Foreskin keratinocyte (primary cell): ENCODE measurements at places on chromosomes 16 and 17.
A peak's percentile ranks its signal among the peaks of the same experiment; 100 is the strongest.

- peak; percentile 64 for DNase-seq
These were observed 3.1 kb upstream of the MIF4GD start for GRCh38 chr17:75273977-75274708.

DNA sequence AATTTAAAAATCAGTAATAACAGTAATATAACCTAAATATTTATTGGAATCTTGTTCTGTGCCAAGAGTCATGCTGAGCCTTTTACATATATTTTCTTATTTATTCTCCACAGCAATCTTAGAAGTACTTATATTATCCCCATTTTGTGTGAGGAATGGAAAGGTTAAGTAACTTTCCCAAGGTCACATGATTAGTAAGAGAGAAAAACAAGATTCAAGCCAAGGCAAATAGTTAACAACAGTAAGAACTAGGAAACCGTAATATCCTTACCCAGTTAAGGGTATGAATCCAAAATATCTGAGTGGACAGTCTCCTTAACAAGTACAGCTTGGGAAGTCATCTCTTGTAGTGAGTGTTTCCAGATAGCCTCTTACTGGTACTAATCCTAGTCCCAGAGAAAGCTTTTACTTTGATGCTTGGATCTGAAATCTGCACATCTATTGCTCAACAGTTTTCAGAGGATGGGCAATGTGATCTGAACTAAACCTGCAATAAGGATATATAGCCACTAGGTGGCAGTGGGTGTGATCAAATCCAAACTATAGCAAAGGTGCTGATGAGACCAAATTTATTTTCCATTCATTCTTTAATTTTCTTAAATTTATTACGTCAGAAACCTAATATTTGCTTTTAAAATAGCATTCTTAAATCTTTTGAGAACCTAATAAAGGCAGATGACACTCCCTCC, 23.3 kb downstream of the SHISA6 start:
- DNase-seq, result no peak

DNA sequence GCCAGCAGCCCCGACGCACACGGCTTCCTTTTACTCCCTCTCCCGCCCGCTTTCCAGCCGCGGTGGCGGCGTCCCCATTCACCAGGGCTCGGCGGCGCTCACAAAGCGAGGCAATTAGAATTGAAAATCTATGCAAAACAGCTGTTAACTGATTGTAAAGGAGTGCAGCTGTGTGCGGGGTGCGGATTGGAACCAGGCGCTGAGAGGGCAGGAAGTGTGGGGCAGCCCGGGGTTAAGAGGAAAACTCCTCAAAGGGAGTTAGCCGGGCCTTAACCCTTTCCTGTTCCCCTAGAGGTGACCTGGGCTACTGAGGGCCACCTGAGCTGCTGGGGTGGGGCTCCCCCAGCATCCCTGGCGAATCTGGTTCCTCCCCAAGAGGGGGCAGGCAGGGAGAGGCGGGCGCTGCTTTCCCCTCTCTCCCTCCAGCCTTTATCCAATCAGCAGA, 5.8 kb upstream of the GSE1 start:
- DNase-seq, result no peak

GRCh38 chr17:39981207-39981741, 667 bp downstream of the PSMD3 start:
- no peak for DNase-seq

DNA sequence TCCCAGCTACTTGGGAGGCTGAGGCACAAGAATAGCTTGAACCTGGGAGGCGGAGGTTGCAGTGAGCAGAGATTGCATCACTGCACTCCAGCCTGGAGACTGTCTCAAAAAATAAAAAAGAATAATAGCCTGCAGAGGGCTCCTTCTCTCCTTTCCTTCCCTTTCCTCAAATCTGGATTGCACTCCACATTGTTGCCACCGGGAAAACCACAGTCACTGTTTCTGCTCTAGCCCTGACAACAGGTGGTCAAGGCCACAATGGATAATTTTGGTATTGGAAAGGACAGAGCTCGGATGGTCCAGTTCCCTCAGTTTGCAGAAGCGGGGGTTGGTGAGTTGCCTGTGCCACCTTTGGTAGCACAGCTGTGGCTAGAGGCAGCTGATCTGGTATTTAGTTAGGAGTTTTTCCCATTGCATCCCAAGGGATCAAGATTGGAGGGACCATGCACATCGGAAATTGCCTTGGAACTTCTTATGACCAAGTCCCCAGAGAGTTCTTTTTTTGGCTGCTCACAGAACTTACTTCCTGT, 44.7 kb upstream of the PRSS54 start:
- no peak for DNase-seq

GRCh38 chr16:54178478-54178976, 108.1 kb downstream of the IRX3 start:
- DNase-seq, result no peak

- no peak for DNase-seq
These were observed 364.5 kb upstream of the ZFHX3 start for GRCh38 chr16:73412416-73412815.

GRCh38 chr17:10618202-10618635, 38.9 kb downstream of the MYH3 start:
- peak; percentile 69 for DNase-seq

DNA sequence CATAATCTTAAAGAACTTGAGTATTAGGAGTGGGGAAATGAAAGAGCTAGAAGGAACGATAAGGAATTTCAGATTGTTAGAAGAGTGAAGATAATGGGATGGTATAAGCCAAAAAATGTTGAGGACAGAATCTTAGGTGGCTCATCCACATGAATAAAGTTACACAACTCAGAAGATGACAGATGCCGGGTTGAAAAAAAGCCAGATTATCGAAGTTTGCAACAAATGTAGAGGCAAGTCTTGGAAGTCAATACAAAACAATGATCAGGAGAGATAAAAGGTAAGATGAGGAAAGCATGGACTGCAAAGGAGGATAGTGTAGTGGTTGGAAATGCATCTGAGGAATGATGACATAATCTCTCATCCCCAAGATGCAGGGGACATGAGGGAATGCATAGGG, 45.1 kb upstream of the TAOK1 start:
- DNase-seq, result no peak

GRCh38 chr16:15913046-15913698, 24.8 kb upstream of the CEP20 start:
- no peak for DNase-seq

DNA sequence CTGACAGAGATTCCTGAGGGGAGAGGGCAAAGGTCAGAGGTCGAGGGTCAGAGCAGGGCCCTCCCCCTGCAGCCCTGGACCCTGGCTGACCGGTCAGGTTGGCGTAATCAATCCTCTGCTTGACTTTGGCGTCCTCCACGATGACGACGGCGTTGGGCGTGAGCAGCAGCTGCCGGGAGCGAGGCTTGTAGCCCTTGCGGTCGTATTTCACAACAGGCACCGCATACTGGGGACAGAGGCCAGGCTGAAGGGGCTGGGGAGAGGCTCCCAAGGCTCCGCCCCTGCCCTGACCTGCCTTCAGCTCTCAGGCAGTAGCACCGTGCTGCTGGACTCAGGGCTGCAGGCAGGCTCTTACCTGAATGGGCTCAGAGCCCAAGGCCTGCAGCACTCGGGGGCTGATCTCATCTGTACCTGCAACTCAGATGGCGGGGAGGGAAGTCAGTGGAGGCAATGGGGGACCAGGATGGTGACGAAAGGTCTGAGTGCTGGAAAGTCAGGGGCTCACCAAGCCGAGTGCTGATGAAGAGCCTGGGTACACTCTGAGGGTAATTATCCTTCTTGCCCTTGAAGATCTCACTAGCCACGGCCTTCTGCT, 12.0 kb upstream of the CRK start:
- no peak for DNase-seq

DNA sequence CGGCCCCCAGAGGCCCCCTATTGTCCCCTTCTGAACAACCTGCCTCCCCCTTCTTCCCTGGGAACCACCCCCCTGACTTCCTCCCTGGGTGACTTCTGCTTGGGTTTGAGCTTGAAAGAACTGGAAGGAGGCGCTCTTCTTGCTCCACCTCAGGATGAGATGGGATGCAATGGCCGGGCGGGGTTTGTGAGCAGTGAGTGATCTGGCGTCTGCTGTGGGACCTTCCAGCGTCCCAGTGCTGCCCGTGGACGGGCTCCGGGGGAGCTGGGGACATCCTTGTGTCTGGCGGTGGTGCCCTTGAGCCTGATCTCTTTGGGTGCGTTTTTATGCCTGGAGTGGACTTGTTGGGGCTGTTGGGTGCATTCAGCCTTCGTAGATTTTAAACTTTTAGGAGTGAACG, 11.6 kb downstream of the MGRN1 start:
- no peak for DNase-seq

DNA sequence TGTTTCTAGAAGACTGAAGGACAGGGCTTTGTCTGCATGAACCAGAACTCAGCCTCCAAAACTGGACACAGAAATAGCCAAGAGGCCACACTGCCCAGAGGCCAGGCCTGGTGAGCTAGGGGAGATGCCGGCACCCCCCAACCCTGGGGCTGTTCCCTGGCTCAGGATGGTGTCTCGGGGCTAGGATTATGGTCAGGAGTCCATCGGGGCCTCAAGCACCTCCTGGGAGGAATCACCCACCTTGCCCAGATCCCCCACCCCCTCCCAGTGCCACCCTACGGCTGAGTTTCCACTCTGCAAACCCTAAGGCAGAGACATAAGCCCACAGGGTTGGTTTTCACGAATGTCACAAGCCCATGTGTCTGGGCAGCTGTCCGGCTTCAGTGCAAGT, 37.2 kb downstream of the SLC7A5 start:
- DNase-seq, result no peak

- DNase-seq, result peak; percentile 53
These were observed at the start of gene MED9 for GRCh38 chr17:17476865-17477467. Gene MED9 (plus strand): TSS chr17:17477000. CDS start chr17:17477042, 42 bp downstream.

DNA sequence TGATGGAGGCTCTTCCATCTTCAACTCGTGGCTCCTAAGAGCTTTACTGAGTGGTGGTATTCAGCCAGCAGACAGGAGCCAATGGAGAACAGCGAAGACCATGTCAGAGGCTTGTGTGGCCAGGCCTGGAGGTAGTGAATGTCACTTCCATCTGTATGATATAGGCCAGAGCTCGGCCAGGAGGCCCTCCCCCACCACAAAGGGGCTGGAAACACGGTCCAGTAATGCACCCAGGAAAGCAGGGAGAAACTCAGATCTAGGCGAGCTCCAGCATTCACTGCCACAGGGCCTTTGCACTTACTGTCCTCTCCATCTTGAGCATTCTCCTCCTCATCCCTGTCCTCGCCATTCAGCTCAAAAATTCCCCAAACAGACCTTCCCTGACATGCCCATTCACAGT, 555.3 kb upstream of the C16orf82 start:
- DNase-seq, result no peak

GRCh38 chr17:57852955-57853328, 3.1 kb upstream of the MRPS23 start:
- DNase-seq, result no peak

- DNase-seq, result no peak
These were observed 427.5 kb downstream of the MAF start for GRCh38 chr16:79172976-79173500.

DNA sequence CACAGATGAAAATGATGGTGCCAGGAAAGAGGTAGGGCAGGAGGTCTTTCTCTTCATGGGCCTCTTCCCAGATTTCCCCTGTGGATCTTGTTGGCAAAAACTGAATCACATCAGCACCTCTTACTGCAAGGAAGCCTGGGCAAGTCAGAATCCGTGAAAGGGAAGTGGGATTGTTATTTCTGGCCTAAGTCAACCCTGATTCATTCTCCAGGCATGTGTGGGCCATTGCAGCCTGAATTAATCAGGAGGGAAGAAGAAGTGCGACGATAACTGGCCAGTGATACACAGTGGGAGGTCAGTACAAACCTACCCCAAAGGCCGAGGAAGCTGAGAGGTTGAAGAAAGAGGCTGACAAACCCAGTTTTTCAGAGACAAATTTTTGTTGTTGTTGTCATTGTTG, 17.9 kb upstream of the NSMCE1 start:
- DNase-seq, result peak; percentile 88

- no peak for DNase-seq
These were observed 35.9 kb downstream of the TBX4 start for GRCh38 chr17:61487989-61488595.

GRCh38 chr16:87305505-87306391, 11.4 kb downstream of the C16orf95 start:
- DNase-seq, result peak; percentile 60

DNA sequence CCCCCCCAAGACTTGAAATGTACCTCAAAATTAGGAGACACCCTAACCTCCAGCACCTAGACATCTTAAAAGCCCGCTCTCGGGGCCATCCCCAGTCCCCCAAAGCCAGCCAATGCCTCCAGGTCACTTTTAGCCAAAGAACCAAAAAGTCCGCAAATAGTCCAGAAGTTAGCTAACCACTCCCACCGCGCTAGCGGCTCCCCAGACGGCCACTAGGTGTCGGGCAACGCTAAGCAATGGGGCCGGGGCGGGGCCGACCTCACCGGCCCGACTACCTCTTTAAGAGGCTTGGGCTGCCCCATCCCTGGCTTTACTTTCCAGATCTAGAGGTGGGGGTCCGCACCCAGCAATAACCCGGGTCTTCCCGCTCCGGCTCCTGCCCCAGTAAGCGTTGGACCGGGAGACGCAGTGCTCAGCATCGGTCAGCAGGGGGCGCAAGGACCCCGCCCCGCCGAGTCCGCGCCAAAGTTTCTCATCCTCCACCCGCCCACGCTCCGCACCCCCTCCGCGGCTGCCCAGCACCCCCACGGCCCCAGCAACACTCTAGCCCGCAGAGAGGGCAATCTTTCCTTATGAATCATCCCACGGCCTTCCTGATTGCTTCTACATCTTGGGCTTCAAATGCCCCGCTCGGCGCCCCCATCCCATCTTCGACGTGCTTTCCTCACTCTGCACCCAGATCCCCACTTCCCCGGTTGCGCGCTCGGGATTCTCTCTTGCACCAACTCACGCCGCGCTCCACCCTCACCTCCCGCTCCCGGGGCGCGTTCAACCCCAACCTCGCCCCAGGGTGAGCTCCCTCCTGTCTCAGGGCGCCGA, 765 bp downstream of the COL1A1 start:
- peak; percentile 84 for DNase-seq

GRCh38 chr16:85341972-85342695, 229.9 kb upstream of the CIBAR2 start:
- DNase-seq, result no peak
